ENCODE measurements at places on chromosomes 5 and 9.

GRCh38 chr5:117177302-117177701, 602.7 kb upstream of the SEMA6A start:
- DNase-seq: no peak

DNA sequence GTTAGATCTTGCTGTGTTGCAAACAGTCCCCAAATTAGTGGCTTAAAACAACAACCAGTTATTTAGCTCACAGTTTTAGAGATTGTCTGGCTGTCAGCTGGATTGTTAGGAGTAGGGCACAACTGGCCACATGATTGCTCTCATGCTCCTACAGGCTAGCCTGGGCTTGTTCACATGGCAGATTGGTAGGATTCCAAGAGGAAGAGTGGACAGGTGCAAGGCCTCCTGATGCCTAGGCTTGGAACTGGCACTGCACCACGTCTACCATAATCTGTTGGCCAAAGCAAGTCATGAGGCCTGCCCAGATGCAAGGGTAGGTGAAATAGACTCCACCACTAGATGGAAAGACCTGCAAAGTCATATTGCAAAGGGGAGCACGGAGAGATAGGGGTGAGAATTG, 76.4 kb downstream of the ACER2 start:
- no peak for DNase-seq

- DNase-seq: no peak
These were observed 94.9 kb downstream of the DENND1A start for GRCh38 chr9:123834889-123835562.

- DNase-seq: no peak
These were observed 370.1 kb downstream of the KIAA0825 start for GRCh38 chr5:94248175-94248875.

GRCh38 chr5:95382801-95383200, 8.4 kb upstream of the FAM81B start:
- peak; percentile 76 for DNase-seq

DNA sequence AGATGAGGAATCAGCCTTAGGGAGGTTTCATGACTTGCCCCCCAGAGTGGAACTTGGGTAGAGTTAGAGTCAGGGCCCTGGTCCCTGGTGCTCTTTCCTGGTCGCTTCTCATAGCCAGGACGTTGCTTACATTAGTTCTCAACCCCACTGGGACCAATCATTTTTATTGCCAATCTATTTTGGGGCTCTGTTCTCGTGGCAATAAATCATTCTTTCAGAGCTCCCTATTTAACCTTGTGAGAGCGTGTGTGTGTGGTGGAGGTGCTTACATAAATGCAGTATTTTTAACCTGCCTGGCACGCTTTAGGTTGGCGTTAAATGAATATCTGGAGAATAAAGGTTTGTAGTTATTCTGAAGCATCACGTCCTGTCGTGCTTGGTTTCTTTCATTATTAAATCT, 4.1 kb downstream of the TRIO start:
- no peak for DNase-seq

DNA sequence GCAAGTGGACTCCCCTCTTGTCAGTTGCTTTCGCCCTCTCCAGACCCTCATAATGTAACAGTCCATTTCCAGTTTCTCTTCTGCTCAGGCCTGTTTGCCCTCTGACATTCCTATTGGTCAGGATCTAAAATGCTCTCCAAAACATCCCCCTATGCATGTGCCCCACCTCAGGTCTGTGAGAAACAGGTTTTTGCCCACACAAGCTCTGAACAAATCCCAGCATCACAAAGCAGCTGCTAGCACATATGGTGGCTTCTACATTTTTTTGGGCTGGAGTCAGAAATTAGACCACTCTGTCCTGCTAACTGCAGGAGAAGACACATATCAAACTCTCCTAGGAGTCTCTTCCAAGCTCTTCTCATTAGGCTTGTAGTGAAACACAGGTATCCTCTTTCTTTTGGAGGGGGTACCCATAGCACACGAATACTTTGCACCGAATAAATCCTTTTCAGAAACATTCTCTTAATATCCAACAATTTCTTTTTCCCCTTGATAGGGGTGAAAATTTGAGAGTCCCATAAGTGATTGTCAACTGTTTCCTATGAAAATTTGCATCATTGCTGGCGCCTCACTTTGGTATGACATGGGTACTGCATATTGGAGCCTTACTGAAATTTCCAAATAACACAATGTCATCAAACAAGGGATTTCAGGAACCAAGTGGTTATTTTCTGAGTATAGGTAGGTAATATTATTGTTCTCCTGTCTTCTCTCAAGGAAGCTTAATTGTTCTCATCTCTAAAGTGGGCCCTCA, 19.3 kb upstream of the HSPA9 start:
- DNase-seq: no peak

DNA sequence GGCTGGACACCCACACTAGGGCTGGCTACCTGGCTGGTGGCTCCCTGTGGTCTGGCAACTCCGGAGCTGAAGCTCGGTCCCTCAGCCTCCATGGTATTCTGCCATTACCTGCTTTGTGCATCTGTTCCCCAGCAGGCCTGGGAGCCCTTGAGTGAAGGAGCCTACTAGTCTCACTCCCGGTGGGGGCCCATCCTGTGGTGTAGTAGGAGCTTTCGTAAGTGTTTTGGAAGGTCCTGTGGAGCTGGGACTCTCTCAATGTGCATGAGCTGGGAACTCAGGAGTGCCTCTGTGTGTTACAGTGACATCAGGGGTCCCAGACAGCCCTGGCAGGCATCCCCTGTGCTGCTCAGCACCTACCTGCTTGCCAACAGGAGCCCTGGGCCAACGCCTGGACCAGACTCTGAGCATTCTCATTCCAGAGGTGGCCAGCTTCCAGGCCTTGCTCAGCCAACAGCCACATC, 267.1 kb downstream of the GADD45G start:
- no peak for DNase-seq

DNA sequence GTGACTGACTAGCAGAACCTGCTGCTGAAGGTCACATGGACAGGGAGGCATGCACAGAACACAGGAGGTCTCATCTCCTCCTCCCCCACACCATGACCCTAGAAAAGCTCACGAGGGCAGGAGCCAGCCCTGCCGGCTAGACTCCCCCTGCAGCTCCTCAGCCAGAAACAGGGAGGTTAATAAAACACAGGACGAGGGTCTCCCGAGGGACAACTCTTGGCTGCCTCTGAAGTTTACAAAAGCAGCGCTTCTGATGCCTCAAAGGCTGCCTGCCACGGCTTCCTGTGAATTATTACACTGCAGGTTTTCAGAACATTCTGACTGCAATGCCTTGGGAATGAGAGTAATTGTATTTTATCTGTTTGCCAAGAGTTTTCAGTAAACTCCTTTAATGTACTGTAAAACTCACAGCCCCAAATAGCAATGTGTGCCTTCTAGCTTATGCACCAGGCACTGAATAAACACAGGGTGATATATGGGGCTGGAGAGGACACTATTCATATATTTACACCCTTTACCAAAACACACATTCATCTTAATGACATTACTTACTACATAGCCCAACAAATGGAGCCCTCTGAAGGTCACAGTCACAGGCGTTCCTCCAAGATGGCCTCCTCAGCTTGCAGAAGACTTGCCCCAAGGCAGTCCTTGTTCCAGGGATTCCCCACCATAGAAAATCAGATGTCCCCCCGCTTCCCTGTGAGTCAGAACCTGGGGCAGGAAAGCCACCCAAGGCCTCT, 83.7 kb downstream of the C5orf15 start:
- no peak for DNase-seq

- no peak for DNase-seq
These were observed 218.5 kb upstream of the CDH12 start for GRCh38 chr5:23071682-23072081.

DNA sequence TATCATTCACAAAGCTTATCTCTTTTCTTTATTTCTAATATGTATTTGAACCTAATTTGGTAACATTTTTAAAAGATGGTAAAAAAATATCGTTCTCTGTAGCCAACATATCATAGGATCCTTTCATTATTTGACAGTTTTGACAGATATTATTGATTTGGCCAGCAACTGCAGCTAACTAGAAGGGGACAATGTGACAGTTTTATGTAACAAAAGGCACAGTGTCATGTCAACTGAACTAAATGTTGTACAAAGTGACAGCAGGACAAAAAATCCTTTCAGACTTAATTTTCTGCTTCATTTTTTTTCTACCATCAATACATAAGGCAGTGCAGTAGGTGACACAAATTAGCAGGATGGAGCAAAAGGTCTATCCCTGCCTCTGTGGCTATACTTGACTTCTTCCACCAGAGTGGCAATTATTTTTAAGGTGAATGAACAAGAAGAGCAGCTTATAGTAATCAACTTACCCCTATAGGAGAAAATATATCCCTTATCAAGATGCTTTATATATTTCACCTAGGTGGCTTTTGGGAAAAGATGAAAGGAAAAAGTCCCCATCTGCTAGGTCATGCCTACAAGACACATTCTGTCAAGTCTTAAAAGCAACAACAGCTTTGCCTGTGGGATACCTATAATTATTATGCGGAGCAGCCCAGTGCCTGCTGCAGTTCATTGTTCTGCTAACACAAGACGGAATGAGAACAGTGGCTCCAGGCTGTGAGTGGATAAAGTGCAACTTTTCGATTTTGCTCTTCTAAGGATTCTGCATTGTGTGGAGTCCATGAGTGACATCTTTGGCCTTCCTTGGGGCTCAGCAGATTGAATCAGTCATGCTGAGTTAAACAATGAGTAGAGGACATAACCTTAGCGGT, 694.9 kb downstream of the ISL1 start:
- DNase-seq: no peak

All from DMS 273 treated with DMSO at 0.1 percent for 48 hours (cell line).